ENCODE measurements at places on chromosomes 12 and 14.

DNA sequence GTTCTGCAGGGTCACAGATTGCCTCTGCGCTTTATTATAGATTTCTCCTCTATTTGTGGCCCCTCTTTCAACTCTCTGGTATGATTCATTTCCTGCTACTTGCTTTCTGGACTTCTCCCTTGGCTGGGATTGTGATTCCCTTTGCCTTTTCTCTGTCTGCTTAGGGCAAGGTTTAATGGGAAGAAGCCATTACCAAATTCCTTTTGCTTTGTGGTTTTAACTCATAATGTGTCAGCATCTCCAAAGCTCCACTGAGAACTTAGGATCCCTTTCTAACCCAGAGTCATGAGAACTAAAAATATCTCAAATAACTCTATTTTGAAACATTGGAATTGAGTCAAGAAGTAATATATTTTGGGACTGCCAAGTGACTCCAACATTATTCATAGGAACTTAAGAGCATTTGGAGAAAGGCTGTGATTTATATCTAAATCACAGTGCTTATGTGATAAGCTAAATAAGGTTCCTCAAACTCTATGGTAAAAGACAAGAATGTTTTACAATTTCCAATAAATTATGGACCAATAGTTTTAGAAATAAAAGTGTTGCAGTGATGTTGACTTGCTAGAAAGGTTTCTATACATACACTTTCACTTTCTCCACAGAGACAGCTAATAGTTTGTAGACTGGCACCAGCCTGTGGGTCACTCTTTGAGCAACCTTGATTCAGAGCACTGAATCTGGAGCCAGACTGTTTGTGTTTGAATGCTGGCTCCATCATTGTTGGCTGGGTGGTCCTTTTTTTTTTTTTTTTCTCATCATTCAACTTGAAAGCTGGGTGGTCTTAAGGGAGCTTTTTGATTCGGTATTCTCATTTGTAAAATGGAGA lies 93.9 kb downstream of the DACT1 start:
- DNase-seq: no peak

- DNase-seq: no peak
These were observed 25.1 kb downstream of the PRKAB1 start for GRCh38 chr12:119692997-119693396.

DNA sequence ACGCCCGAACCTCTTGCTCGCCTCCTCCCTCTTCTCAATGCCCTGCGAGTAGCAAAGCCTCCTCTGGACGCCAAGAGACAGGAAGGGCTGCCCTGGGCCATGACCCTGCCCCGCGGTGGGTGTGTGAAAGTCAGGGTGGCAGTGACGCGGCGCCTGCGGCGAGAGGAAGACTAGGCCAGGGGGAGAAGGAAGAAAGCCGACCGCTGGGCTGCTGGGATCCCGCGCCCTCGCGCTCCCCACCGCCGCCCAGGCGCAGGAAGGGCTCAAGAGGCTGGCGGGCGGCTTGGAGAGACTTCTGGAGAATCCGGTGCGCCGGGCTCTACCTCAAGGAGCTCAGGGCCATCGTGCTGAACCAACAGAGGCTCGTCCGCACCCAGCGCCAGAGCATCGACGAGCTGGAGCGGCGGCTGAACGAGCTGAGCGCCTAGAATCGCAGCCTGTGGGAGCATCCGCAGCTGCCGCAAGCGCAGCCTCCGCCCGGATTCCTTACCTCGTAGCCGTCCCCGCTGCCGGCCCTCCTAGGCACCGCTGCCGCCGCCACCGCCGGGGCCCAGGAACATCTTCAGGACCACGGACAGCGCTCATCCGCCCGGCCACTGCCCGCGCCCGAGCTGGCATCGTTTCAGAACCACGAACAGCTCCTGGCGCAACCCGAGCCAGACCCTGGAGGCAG lies 105.0 kb upstream of the PRB2 start:
- peak; percentile 67 for DNase-seq

GRCh38 chr12:85309125-85309566 lies 29.1 kb downstream of the ALX1 start:
- DNase-seq: no peak

DNA sequence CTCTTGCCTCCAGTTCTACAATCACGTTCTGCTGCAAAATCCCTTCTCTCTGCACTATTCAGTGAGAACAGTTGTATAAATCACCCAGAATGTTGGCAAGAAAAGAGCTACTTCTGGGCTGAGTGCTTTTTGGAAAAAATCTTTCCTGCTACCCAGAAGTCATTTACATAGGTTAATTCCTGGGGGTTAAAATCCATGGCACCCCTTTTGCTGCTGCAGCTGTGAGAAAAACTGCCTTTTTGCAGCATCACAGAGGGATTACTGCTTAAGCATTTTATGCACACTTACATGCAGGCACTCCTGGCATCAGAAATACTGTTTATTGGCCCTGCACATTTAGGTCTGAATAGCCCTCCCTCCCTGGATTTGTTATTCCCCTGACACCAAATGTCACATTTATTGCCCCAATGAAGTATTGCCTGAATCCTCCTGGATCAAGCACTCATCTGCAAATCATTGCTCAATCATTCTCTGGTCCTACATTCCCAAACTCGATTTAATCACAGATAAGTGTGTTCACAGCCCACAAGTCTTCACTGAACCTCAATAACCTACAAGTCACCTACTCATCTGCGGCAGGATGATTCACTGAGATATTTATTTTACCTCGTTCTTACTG lies 43.1 kb upstream of the CCDC196 start:
- no peak for DNase-seq

- no peak for DNase-seq
These were observed 121.1 kb downstream of the PRMT8 start for GRCh38 chr12:3611860-3612703.

- no peak for DNase-seq
These were observed 274.6 kb downstream of the RAD51B start for GRCh38 chr14:68094158-68094557.

DNA sequence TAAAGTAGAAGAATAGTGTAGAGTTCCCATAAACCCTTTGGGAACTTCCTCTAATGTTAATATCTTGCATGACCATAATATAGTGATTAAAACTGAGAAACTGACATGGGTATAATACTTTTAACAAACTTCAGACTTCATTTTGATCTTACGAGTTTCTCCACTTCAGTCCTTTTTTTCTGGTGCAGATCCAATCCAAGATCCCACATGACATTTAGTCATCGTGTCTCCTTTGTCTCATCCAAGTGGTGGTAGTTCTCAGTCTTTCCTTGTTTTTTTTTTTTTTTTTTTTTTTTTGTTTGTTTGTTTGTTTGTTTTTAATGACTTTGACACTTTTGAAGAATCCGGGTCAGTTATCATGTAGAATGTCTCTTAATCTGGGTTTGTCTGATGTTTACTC lies 179.2 kb downstream of the CACNA1C start:
- no peak for DNase-seq

GRCh38 chr12:50353869-50354593 lies 42.4 kb downstream of the FAM186A start:
- DNase-seq: no peak

GRCh38 chr14:92670160-92670559 lies 78.3 kb downstream of the LGMN start:
- DNase-seq: no peak

DNA sequence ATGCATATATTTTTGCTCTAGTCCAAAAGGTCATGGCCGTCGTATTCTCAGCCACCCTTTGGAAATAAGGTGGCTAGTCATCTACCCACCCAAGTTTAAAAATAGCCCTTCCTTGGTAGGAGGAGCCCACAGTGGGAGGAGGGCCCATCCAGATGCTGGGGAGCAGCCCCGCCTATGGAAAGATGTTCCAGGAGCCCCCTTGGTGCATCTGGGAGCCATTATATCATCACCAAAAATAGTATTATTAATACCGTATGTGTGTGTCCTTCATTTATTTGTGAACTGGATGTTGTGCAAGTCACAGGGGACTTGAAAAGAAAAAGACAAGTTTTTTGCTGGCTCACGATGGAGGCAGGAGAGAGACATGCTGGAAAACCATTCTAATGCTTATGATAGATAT lies 34.0 kb downstream of the EMP1 start:
- no peak for DNase-seq

DNA sequence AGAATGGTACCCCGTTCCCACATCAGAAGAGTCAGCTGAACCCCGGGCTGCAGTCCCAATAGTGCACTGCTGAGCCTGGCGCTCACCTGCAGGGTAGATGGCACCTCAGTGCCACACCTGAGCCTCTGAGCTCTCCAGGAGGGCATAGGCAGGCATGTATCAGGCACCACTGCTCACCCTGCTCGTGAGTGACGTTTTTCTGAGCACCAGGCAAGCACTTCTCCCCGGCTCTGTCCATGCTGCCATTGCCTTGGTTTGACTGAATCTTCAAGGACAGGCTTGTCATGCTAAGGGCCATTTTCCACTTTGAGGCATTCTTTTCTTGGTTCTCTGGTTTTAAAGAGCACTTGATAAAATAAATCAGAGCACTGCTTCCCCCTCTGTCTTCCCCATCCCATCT lies 161.6 kb upstream of the PRMT8 start:
- DNase-seq: no peak

GRCh38 chr12:85468356-85469157 lies 188.5 kb downstream of the ALX1 start:
- DNase-seq: no peak
